ENCODE measurements at places on chromosomes 3 and 15. TPM values are rescaled to one million over a fixed set of nuclear protein-coding genes. Genes with fewer than 3 reads are reported as not detected.

ZNF774 gene
- total RNA-seq = 3.4 TPM

MINAR1 gene
- 0.64 TPM for total RNA-seq

GOLGA8J gene
- total RNA-seq = not detected

SMAD6 gene
- total RNA-seq = 7.7 TPM

PP2D1 gene
- total RNA-seq = not detected

OIP5 gene
- 0.76 TPM for total RNA-seq

BCL2A1 gene
- total RNA-seq = not detected

LIPC gene
- total RNA-seq = 0.71 TPM

ACTR8 gene
- total RNA-seq = 22.4 TPM

BAHD1 gene
- 16.3 TPM for total RNA-seq

SLCO2A1 gene
- 24.9 TPM for total RNA-seq

MYEF2 gene
- 2.9 TPM for total RNA-seq

CFAP100 gene
- total RNA-seq = not detected

ZBTB11 gene
- total RNA-seq = 23.3 TPM

STARD9 gene
- total RNA-seq = 7.1 TPM

APBA2 gene
- total RNA-seq = 0.80 TPM

INSYN1 gene
- 30.9 TPM for total RNA-seq

EBLN2 gene
- 1.7 TPM for total RNA-seq

MCF2L2 gene
- 0.88 TPM for total RNA-seq

EOMES gene
- not detected for total RNA-seq

CRYGS gene
- total RNA-seq = 0.54 TPM

SLC22A13 gene
- total RNA-seq = 0.17 TPM

ZNF662 gene
- 16.2 TPM for total RNA-seq

AHSG gene
- not detected for total RNA-seq

CP gene
- total RNA-seq = 11.0 TPM

RLBP1 gene
- not detected for total RNA-seq

EXD1 gene
- not detected for total RNA-seq

SLC27A2 gene
- 4.1 TPM for total RNA-seq

ENTPD3 gene
- total RNA-seq = 5.8 TPM

CHCHD6 gene
- total RNA-seq = 15.6 TPM

ULK3 gene
- total RNA-seq = 133 TPM

SOX14 gene
- total RNA-seq = not detected

PPP1R14D gene
- 0.65 TPM for total RNA-seq

CAMK2N2 gene
- total RNA-seq = not detected

ZIC4 gene
- not detected for total RNA-seq

CDC25A gene
- 1.0 TPM for total RNA-seq

PARP3 gene
- total RNA-seq = 6.0 TPM

PLA2G4E gene
- 52.9 TPM for total RNA-seq

IL5RA gene
- not detected for total RNA-seq

CHDH gene
- total RNA-seq = 13.9 TPM

ITIH3 gene
- total RNA-seq = 1.5 TPM

SYNPR gene
- not detected for total RNA-seq

DAZL gene
- not detected for total RNA-seq

INTS14 gene
- total RNA-seq = 22.6 TPM

MORC1 gene
- not detected for total RNA-seq

SLC51B gene
- total RNA-seq = not detected

TNFAIP8L3 gene
- total RNA-seq = 13.6 TPM

MNS1 gene
- total RNA-seq = not detected

ITIH1 gene
- not detected for total RNA-seq

SCAANT1 gene
- total RNA-seq = not detected
